Jurkat, Clone E6-1 (cell line): ENCODE measurements at places on chromosomes 13 and 19.

- no peak for DNase-seq
Observed at GRCh38 chr13:65857942-65858565, 1372.1 kb downstream of the PCDH9 start.

DNA sequence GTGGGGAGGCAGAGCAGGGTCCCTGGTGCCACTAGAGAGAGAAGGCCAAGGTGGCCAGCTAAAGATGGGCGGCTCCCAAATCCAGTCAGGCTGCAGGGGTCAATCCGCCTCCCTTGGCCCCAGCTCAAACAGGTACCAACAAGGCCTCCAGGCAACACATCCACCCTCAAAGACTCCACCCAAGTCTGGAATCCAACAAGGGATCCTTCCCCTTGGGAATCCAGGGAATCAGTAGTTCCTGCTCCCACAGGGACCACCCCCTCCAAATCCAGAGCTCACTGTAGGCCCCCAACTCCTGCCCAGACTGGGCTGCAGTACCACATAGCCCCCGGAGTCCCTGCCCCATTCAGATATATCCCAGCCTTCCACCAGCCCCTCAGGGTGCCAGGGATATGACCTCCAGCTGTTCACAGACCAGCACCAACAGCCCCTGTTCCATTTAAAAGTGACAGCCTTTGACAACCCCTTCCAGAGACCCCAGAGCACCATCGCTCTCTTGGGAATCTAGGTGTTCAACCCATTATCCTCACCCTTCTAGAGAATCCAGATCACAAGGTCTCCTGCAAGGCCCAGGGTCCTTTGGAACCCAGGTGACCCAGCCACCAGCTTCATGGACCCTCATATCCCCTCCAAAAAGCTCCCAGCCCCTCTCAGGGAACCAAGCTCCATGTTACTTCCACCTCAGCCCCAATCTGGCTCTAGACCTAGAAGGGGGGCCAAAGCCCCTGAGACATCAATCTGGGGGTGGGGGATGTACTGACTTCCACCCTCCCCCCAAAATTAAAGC is 3.2 kb downstream of the ERF start:
- no peak for DNase-seq

GRCh38 chr13:74574964-74575728 is 440.9 kb upstream of the KLF12 start:
- no peak for DNase-seq

DNA sequence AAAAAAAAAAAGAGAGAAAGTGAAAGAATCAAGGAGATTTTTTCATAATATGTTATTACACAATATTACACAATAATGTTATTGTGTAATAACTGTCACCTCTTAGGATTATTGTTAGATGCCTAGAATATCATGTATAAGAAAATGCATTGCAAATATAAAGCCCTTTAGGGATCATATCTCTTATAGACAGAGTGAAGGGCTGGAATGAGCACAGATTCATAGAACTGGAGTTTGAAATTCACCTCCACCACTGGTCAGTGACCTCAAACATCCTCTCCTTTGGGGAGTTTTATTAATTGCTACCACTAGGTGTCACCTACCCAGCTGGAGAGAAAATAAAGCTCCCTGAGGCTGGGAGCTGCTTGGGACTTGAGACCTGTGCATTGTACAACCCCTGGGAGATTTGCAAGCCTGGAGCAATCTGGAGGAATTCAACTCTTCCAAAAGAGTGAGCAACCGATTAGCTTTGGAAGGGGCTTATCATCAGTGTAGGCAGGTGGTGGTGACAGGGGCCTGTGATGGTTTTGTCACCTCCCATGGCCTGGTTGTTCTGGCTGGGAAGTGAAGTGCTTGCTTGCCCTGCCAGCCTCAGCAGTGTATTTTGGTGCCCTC is 30.3 kb upstream of the FRY start:
- DNase-seq = peak; percentile 12

- no peak for DNase-seq
Observed at GRCh38 chr13:106426909-106427308, 108.6 kb downstream of the EFNB2 start.

DNA sequence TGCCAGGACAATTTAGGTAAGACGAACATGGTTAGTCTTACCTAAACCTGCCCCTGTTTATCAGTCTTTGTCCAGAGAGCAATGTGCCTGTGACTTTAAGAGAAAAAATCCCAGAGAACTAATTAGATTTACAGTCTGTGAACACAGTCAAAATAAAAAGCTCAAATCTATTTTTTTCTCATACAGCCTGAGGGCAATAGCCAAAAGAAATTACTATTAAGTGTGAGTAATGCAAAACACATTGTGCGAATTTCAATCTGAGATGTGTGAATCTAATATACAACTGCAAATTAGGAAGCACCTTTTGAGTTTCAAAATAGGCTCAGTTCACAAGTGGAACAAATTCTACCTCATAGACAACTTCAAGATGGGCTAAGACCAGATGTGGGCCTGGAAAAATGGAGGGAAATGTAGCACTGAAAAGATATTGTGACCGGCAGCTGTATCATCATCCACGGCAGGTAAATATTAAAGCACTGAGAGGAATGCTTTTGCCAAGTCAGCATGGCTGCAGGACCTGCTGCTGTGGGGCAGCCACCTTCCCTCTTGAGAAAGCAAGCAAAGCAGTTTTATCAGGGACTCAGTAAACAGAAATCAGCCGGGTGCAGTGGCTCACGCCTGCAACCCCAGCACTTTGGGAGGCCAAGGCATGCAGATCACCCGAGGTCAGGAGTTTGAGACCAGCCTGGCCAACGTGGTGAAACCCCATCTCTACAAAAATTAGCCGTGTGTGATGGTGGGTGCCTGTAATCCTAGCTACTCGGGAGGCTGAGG is 114.8 kb downstream of the KATNAL1 start:
- DNase-seq = no peak

GRCh38 chr19:13275016-13275722 is 125.0 kb downstream of the IER2 start:
- no peak for DNase-seq

GRCh38 chr13:106310291-106310865 is 225.1 kb downstream of the EFNB2 start:
- DNase-seq = no peak

- DNase-seq = no peak
Observed at GRCh38 chr13:104355041-104355670, 1288.9 kb upstream of the SLC10A2 start.

- DNase-seq = no peak
Observed at GRCh38 chr19:13484166-13484565, 22.1 kb downstream of the CACNA1A start.

GRCh38 chr19:41957838-41958366 is 1.2 kb downstream of the RABAC1 start:
- DNase-seq = peak; percentile 45

DNA sequence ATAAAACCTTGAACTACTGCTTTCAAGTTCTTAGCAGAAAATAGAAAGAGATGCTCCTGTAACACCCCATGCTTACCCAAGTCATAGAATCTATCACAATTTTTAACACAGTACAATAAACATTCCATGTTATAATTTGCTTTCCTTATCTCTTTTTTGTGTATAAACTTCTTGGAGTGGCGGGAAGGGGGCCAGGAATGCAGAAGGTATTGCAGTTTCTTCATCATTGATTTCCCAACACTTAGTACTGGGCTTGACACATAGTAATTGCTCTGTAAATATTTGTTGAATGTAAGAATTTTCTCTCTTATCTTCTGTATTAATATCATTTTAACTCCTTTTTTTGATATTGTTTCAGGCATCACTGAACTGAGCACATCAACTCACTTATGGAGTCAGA is 535.8 kb downstream of the KCTD12 start:
- no peak for DNase-seq

DNA sequence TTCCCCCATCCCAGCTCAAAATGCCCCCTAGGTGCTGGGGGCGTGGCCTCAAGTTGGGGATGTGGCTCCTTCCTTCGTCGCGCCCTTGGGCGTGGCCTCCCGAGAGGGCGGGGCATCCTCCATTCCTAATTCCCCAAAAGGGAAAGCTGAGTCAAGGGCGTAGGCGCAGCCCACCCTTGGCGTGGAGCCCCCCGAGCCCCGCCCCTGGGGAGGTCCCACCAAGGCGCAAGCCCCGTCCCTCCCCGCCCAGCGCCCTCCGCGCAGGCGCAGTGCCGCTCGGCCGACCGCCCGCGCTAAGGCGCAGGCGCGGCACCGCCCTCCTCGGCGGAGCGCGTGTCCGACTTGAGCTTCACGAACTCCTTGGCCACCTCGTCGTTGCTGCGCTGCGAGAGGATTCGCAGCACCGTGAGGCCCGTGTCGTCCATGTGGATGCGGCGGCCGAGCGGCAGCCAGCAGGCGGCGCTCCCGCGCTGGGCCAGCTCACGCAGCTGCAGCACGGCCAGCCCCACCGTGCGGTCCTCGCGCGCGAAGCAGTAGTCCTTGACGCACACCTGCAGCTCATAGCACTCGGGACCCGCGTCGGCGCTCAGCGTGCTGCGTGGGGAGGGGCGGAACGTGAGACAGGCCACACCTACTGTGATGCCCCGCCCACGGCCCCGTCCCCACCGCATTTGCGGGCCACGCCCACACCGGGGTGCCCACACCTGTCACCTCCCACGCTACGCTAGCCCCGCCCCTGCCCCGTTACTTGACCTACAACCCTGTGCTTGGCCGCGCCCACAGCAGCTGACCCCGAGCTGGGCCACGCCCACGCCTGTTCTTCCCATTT is 50.5 kb downstream of the COLGALT1 start:
- DNase-seq = peak; percentile 87

DNA sequence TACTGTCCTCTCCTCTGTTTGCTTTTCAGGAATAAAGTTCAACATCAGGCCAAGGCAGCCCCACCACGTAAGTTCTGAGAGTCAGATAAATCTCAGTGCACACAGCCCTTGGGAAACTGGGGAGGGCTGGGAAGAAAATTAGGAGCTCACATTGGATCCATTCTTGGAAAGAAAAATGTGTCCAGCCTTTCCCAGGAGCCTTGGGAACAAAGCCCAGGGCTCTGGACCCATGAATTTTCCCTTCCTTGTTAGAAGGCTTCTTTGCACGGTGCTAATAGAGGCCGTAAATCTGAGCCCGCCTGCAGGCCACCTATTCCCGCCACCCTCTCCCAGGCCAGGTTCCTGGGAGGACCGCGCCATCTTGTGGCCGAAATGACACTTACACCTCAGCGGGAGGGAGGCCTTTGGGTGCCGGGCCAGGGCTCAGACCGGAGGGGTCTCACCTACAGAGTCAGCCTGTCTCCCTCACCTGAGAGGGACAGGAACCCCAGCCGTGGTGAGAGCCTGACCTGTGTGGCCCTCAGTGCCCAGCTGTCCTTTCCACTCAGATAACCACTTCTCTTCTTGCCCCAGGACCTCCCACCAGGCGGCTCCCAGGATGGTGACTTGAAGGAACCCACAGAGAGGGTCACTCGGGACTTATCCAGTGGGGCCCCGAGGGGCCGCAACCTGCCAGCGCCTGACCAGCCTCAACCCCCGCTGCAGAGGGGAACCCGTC is 25.1 kb upstream of the KCTD15 start:
- DNase-seq = no peak

- DNase-seq = no peak
Observed at GRCh38 chr19:46742926-46743480, 2.9 kb upstream of the FKRP start.

DNA sequence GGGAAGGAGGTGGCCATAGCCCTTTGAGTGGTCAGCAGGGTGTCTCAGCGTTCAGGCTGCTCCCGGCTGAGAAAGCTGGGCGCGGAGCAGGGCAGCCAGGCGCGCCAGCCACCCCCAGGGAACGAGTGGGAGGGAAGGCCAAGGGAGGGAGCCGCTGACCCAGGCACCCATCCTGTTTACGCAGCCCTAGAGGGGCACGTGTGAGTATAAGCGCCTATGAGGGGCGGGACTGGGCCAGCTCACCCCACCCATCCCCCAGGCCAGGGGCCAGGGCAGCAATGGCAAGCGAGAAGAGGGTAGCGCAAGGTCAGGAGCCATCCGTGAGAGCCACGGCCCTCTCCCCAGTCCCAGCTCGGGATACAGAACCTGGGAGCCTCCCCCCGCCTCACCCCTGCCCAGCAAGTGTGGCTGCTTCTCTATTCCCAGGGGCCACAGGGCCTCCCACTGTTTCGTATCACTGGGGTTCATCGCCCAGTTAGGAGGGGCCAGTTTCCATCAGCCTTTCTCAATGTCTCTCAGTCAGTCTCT is 897 bp upstream of the DMKN start:
- no peak for DNase-seq

GRCh38 chr19:50695251-50696093 is 24.1 kb downstream of the SHANK1 start:
- DNase-seq = peak; percentile 39

- DNase-seq = no peak
Observed at GRCh38 chr19:21047716-21048115, 27.3 kb downstream of the ZNF430 start.

- DNase-seq = no peak
Observed at GRCh38 chr13:20840568-20840967, 62.0 kb downstream of the XPO4 start.

DNA sequence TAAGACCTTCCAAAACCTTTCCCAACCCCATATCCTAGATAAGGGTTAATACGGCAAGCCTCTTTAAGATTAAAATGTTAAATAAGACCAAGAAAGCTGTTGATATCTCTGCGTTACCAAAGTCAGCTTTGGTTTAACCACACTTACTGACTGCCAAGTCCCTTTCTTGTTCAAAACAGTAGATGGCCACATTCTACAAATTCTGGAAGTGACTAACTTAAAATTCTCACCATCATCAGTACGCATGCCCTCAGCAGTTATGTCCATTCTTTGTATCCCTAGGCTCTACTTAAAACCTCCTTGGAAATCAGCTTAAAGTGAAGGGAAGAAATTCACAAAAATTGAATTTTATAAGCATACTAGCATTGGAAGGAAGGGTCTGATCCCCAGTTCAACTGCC is 23.6 kb downstream of the SOHLH2 start:
- no peak for DNase-seq

GRCh38 chr13:30744681-30745077 is 9.3 kb downstream of the ALOX5AP start:
- DNase-seq = no peak

DNA sequence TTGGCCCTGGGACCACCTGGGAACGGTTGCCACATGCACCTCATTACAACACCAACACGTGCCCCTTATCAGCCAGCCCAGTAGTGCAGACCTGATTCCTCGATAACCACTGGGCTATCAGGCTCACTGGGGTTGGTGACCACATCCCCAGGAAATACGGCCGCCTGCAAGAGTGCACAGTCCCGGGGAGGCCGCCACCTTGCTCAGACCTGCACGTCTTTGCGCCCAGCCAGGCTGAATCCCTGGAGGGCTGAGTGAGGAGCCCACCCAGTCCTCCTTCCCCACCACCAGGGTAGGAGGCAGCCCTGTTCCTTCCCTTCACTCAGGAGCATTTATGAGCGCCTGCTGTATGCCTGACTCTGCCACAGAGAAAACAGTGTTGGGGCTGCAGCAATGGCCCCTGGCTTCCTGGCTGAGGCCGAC is 67.8 kb downstream of the CEBPG start:
- DNase-seq = peak; percentile 66

- DNase-seq = no peak
Observed at GRCh38 chr13:32951580-32951979, 64.6 kb upstream of the KL start.

DNA sequence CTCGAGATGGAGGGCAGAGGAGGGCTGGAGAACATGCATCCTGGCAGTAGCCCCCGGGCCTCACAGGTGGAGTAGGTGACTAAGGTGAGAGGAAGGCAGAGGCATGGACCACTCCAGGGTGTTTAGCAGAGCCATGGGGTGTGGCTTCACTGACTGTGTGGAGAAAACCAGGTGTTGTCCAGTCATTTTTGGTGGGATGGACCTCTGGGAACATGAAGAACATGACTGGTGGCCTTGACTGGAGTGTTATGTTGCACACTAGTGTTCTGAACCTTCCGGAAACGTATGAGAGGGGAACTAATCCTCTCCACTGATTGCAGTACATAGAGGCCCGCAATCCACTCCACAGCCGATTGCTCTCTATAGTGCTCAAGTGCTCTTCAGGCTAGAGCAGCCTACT is 16.9 kb downstream of the MED26 start:
- DNase-seq = no peak

GRCh38 chr19:5943623-5944022 is 29.6 kb downstream of the CAPS start:
- no peak for DNase-seq
